Dermis microvascular lymphatic vessel endothelial cell (primary cell): ENCODE measurements at places on chromosomes 5 and 9. TPM values are rescaled to one million over a fixed set of nuclear protein-coding genes. Genes with fewer than 3 reads are reported as not detected.

- DNase-seq: no peak
Measured at GRCh38 chr5:156570615-156571014, 243.7 kb downstream of the SGCD start.

DNA sequence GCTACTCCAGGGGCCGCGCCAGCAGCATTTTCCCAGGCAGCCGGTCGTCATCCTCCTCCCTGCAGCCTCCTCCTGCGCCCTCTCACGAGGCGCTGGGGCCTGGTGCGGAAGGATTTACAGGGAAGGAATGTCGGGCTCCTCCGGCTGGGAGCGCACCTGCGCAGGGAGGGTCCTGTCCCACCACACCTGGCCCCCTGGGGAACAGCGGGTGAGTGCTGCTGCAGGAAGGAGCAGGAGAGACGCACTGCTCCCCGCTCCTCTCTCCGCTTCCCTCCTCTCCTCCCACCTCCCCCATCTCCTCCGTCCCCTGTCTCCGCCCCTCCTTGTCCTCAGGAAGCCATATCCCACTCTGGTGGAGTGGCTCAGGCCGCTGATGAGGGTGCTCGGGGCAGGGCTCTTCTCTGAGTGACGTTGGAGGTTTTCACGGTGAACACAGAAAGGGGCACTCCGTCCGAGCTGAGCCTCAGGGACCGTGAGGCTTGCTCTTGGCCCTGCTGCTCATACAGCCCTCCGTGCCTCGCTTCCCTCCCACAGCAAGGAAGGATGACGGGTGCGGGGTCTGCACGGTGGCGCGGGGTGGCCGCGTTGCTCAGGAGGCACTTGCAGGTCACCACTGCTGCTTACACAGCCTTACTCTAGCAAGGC lies 31.3 kb downstream of the IRX4 start:
- no peak for DNase-seq

DNA sequence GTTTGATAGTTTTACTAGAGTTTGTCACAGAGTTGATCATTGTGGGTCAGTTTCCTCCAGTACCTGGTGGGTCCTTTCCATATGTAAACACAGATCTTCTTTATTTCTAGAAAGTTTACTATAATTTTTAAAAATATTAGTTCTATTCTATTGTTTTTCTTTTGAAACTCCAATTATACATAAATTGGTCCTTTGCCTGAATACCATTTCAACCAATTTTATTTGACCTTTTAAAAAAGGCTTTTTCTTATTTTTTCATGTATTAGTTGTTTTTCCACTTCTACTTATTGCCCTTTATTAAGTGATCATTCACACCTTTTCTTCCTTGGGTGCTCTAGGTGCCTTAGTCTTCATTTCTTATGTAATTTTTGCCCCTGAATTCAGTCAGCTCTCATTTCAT lies 33.0 kb upstream of the MUSK start:
- DNase-seq: no peak

ZDHHC11B gene
- not detected in 2 replicates for total RNA-seq

TERT gene
- total RNA-seq: not detected in 2 replicates

DNA sequence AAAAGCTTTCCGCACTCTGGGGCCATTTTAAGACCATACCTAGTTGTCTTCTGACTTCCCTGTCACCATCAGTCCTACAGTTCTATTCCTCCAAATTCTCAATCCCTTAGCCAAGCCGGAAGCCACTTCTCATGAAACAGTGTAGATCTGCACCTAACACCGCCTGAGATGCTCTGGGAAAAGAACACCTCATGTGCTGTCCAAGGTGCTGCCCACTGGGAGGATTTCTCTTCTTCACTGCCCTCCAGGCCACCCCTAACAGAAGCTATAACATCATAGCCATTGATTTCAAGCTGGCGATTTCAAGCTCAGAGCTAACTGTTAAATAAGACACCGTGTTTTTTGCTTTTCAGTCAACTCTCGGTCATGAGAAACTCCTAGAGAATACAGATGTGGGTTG lies 559.3 kb downstream of the CCDC171 start:
- no peak for DNase-seq

ACSL6 gene
- total RNA-seq: 0.76 and 0.77 TPM in 2 replicates

- DNase-seq: peak; percentile 70
Measured at GRCh38 chr9:133992780-133993634, 883 bp upstream of the VAV2 start.

TLE4 gene
- 14.0 and 16.8 TPM in 2 replicates for total RNA-seq

DNA sequence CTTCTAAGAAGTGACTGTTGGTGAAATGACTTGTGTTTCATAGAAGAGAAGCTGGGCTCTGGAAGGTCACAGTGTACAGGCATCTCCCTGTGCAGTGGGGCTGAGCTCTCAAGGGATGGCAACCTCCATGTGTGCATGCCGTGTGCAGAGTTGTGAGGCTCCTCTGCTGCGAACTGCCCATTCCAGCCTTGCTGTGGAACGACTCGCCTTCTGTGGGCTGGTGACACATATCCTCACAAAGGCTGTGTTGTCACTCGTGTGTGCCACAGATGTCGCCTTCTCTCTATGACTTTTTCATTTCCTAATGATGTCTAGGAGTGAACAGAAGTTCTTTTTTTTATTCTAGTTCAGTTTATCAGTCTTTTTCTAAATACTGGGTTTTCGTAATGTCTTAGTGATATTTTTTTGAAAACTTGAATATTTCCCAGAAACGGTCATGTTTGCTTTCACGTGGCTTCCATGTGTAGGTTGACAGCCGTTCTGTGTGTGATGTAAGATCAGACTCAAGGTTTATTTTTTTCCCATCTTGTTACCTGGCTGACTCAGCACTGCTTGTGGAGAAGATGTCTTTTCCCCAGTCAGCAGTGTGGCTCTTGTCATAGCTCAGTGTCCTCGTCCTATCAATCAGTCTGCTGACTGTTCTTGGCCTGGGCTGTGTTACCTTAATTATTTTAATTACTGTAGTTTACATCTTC lies 57.3 kb upstream of the CACNA1B start:
- no peak for DNase-seq

CMYA5 gene
- total RNA-seq: under 0.01 TPM in 2 replicates

DNA sequence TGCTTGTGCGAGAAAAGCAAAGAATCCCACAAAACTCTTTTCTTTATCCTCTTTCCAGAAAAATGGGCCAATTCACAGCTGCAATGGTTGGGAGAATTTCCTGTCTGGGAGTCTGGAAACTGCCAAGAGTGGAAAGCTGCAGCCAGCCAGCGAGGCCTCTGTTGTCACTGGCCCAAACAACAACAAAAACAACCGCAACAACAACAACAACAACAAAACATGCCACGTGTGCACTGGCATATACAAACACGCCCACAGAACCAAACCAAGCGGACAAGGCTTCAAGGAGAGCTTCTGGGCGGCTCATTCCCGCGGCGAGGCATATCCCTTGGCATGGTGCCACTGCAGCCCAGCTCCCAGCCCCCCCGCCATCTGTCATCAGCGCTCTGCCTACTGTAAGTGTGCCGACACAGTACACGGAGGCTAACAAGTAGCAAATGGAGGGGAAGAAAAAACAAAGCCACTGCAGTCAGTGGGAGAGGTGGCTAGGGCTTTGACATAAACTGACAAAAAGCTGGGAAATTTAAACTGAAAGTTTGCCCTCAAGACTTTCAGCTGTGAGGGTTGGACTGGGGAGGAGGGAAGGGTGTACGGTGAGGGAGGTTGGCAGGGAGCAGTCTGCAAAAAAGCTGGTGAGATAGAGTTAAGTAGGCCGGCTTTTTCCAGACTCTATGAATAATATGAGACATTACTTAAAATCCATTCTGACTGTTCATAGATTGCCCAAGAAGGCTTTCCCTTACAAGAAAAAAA lies 165.0 kb upstream of the ZNF462 start:
- peak; percentile 70 for DNase-seq

DNA sequence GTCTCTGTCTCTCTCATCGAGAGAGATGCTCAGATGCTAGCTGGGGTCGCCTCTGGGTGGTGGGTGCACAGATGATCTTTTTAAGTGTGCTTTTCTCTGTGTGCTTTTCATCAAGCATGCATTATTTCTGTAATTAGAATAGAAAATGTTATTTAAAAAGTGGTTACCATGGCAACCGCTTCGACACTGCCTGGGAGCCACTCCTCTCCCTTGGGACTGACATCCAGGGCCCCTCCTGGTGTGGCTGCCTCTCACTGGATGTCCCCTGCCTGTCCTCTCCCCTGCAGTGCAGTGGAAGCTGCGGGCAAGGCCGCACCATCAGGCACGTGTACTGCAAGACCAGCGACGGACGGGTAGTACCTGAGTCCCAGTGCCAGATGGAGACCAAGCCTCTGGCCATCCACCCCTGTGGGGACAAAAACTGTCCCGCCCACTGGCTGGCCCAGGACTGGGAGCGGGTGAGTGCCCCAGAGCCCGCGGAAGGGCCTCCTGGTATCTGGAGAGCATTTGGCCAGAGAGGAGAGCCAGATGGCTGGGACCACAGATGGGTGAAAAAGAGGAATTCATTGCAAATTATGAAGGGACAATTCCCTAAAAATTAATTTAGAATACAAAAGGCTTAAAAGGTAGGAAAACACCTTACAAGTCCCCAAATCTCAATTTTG lies 34.7 kb downstream of the ADAMTSL2 start:
- no peak for DNase-seq

FCN2 gene
- total RNA-seq: not detected in 2 replicates

DNA sequence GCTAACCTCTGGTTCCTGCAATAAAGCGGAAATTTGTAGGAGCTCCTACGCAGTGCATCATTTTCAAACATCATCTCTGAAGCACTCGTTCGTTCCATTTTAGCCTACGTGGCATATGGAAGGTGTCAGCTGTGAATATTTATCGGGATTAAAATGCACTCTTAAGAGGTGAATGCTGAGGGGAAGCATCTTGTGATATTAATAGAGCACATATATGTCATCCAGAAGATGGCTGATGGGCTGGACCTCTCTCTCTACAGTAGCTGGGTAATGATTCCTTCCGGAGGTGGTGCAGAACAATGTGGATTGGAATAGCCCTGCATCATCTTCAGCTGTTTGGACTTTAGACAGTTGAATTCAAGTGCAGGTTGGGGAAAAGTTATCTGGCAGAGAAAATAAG lies 478.7 kb downstream of the DMAC1 start:
- DNase-seq: no peak

GRCh38 chr5:149349382-149349781 lies 4.1 kb downstream of the GRPEL2 start:
- DNase-seq: no peak

SPAG8 gene
- total RNA-seq: not detected in 2 replicates

DNA sequence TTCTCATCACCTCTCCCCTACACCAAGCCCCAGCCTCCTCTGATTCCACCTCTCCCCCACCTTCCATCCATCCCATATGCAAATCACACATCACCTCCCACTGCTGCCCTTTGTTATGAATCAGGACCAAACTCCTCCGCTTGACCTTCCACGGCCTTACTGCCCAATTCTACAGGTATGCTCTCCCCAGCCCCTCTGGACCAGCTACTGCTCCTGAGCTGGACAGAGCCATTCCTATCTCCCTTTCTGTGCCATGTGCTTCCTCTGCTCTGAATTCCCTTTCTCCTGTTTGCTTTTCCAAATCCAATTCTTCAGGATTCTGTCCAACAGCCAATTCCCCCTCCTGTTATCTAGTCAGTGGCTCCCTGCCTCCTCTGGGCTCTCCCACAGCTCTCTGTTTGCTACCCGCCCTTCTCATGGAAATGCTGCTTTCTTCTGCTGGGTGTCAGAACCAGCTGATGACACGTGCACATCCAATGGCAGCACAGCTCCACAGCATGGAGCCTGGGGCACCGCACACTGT lies 8.3 kb downstream of the FABP6 start:
- no peak for DNase-seq

CCDC171 gene
- 0.25 and 0.26 TPM in 2 replicates for total RNA-seq

DNA sequence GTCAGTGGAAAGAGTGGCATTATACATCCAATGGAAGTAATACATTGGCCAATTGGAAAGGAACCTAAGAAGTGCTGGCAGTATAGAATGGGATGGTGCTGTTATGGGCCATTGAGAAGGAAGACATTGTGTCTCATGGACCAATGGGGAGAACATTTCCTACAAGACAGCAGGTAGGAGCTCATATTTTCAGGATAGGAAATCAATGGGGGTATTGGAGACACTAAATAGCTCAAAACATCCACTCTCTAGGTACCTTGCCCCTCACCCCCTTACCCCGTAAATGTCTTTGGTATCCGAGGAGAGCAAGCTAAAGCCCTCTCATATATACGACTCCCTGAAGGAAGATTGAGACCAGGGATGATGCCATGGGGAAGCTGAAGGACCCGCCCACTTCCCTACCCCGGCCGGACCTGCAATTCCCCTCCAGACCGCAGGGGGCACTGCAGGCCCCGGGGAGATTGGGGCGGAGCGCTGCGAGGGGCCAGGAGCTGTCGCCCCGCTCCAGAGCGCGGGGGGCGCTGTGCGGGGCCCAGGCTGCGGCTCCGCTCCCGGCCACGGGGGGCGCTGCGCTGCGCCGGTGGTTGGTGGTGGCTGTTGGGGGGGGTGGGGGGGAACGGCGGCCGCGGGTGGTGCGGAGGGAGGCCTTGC lies at the start of gene KDM3B:
TSS of gene KDM3B (plus strand) at position 615 of the 651 bp plus-strand sequence. CDS start 111 bp downstream, outside the sequence.
- peak; percentile 90 for DNase-seq

DNA sequence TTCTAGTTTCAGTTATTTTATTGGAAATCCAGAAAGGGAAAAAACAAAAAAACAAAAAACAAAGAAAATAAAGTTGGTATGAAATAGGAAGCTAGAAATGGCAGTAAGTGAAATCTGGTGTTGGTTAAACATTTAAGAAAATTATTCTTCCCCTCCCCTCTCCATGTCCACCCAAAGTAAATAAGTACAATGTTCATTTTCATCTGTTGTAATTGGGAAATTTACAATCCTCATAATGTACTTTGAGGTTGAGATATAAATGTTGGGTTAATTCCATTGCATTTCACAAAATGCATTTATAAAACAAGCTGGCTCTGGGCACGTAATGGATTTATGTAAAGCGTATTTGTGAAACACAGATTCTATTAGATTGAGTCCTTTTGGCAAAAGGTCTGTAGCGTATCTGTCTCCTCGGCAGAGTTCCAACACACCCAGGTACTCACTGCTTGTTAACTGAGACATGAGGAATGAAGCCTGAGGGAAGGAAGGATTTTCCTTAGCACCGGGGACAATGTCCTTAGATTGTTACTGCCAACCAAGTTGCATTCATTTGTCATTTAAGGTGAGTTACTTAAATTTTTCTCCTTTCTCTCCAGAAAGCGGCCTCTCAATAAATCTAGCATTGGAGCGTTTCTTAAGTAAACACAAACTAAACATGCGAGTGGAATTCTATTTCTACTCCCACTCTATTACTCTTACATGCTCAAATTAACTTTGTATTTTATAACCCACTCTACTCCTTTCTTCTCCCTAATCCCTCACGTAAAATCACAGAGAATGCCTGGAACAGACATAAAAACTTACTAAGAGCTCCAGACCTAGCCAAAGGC lies 912.3 kb upstream of the WWC1 start:
- DNase-seq: no peak

DNA sequence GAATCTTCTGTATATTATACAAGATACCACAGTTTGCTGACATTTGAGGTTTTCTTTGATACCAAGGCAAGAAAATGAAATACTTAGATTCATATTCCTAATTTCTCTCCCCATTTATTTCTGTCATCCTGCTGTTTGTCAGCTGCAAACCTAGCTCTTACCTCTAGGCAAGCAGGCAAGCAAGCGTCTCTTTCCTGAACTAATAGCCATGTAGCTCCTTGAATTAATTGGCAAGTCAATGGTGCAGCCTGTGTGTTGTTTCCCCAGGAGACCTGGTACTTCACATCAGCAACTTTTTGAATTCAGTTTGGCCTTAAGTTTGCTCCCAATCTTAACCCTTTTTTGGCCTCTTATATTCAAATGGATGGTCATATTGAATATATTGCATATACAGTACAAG lies 573.6 kb upstream of the ARRDC3 start:
- no peak for DNase-seq
